ENCODE measurements at places on chromosomes 7 and 10.
A peak's percentile ranks its signal among the peaks of the same experiment; 100 is the strongest.

DNA sequence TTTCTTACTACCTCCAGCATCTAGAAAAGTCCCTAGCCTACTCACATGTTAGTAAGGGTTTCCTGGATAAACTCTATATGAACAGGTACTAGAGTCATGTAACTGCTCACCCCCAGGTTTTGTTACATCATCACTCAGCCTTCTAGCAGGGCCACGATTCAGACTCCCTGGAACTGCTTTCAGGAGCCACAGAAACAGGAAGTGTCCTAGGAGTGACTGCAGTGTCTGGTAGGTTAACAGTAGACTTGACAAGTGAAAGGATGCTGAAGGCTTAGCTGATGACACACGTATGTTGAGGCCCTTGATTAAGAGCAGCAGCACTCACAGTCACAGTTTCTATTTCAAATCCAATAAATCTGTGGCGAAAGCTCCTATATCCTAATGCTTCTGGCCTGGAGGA is 101.2 kb downstream of the DNMBP start:
- DNase-seq: no peak

DNA sequence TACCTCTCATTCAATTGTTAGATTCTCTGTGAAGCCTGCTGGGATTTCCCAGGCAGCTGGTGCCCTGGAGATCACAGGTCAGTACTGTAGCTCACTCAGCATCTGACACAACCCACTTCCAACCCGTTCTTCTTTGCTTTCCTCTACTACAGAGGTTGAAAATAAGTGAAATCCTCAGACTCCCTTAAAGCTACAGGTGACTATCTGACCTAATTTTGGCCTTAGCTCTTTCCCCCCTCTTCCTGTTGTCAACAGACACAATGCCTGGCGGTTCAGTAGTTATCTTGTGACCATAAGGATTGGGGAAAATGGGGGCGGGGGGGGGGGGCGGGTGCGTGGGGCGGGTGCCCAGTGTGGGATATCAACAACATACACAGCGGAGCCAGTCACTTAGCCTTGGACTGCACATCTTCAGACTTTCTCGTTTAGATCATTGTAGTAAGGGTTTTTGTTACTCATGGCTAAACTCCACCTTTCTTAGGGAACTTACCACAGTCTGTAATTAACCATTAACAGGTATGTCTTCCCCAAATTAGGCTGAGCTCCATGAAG is 37.8 kb downstream of the MTPN start:
- no peak for DNase-seq

DNA sequence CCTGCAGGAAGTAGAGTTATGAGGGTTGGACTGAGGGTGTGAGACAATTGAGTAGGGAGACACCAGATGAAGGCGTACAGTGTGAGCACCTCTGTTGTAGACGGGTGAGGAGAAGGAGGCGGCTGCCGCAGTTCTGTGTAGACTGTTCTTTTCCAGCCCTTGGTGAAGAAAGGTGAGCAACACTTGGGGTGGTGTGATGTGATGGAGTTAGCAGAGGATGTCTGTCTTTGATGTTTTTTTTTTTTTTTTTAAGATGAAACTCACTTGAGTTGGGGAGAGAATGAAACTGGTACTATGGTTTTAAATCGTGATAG is 42.8 kb upstream of the RNF216 start:
- no peak for DNase-seq

DNA sequence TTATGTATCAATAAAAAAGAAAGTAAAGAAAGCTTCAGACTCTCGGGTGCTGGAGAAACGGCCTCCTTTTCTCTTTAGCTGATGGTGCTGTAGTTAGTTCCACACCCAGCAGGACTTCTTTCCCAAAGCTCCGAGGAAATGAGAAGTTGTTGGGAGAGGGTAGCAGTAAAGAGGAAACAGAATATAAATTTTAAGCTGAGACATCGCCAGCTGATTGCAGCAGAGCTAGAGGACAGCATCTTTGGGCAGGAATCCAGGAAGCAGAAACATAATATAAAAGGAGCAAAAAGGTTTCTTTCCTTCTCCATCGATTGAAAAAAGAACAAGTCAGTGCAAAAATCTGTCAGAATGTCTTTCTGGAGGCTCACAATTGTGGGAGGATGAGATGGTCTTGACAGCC is 616.9 kb upstream of the FOXK1 start:
- DNase-seq: no peak

DNA sequence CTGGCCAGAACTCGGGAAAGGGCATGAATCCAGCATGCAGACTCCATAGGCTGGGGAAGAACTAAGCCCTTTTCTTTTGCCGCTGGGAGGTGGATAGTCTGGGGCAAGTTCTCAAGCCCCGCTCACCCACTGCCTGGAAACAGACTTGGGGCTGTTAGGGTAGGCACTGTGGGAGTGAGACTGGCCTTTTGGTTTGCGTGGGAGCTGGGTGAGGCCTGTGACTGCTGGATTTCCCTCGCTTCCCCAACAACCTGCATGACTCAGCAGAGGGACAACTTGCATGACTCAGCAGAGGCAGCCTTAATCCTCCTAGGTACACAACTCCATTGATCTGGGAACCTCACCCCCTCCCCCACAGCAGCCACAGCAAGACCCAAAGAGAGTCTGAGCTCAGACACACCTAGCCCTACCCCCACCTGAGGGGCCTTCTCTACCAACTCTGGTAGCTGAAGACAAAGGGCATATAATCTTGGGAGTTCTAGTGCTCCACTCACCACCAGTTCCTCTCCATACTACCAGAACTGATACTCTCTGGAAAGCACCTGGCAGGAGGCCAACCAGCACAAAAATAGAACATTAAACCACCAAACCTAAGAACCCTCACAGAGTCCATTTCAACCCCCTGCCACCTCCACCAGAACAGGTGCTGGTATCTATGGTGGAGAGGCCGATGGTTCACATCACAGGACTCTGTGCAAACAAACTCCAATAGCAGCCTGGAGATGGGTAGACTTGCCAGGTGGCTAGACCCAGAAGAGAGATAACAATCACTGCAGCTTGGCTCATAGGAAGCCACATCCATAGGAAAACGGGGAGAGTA is 81.4 kb upstream of the LAMB4 start:
- DNase-seq: no peak

- DNase-seq: no peak
Observed at GRCh38 chr10:11663763-11664555, 52.5 kb upstream of the USP6NL start.

DNA sequence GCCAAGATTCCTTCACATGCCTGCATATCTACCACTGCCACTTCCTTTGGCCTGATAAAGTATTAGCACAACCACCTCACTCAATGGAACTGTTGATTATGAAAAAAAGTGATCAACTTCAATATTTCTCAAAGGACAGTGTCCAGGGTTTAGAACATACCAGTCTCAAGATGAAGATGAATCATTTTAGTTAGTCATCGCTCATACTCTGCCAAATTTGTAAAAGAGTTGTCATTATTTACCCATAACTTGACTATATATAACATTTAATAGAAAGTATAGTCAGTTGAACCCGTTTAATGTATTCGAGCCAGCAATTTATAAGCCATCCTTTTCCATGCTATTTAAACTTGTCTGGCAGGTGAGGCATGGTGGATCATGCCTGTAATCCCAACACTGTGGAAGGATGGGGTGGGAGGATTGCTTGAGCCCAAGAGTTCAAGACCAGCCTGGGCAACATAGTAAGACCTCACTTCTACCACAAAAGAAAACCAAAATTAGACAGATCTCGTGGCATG is 33.2 kb downstream of the SPAM1 start:
- DNase-seq: no peak

DNA sequence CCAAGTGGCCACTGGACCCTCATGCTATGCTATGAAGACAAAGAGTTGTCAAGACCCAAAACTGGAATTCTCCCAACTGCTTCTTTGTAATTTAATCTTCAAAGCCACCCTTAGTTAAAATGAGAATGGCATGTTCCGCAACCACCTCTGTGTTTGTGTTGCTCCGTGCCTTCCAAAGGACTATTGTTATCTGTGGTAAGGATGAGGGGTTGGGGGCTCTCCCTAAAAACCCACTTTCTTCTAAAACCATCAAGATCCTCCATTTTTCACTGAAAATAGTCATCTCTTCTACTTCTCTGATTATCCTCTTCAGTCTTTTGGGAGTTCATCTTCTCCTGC is 222.1 kb upstream of the AOAH start:
- no peak for DNase-seq

GRCh38 chr10:86073199-86073977 is 293.2 kb downstream of the GRID1 start:
- no peak for DNase-seq

DNA sequence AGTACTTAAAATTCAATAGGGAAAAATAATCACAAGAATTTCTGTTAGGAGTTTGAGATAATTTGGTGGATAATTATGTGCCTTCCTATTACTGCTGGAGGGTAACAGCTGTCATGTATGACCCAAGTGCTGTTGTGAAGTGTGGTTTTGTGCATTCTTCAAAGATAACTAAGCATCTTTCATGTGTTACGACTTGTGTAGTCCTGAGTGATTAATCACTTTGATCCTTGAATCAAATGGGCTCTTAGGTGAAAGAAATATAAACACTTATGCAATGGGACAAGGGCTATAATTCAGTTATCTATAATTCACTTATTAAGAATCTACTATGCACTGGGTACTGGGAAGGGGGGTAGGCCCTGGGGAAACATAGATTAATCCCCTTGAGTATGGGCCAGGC is 89.0 kb downstream of the CH25H start:
- no peak for DNase-seq

DNA sequence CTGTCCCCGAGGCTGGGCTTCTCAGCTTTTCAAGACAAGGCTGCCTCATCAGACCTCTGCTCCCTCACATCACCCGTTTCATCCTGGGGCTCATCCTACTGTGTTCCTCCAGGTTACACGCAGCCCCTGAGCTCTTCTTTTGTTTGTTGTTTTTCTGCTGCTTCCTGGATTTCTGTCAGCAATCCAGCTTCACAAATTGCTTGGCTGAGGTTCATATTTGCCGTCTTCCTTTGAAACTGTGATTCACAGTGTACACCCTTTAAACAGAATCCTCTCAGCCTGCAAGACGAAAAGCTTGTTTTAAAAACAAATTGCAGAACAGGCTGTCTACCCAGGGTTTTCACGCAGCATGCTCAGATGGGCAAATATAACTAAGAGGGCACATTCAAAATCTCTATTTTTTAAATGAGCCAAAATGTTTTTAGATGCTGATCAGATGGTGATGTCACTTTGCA is 39.1 kb upstream of the PARD3 start:
- no peak for DNase-seq

DNA sequence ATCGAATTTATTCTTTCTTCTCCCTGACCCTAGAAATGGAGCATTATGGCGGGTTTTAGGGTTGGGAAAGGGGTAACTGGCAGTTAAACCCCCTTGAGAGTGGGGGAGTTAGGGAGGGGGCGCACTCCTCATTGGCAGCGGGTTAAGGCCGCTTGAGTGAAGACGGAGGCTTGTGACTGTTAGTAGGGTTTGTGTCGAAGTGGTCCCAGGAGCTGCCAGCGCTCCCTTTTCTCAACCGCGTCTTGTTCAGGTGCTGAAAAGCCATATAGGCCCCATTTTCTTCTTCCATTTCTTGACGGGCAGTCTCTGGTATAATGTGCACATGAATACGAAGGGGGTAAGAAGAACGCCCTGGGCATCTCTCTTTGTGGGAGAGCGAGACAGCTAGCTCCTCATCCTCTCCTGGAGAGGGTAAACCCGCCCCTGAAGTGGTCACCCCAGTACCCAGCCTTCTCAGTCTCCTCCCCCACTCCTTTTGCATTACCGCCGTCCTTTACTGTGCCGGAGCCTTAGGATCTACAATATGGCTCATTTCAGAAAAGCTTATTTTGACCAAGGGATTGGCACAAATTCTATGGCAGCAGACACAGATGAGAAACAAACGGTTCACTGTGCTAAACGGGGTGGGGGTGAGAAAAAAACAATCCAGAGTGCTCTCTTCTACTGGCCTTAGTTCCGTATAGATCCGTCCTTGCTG is 836 bp downstream of the KMT2E start:
- peak; percentile 21 for DNase-seq

DNA sequence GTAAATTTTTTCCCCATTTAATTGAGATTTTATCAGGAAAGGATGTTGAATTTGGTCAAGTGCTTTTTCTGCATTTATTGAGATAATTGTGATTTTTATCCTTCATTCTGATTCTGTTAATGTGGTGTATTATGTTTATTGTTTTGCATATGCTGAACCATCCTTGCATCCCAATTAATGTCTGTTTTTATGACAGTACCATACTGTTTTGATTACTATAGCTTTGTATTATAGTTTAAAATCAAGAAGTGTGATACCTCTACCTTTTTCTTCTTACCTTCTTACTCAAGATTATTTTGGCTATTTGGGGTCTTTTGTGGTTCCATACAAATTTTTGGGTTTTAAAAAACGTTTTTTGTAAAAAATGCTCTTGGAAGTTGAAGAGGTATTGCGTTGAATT is 357.2 kb downstream of the REEP3 start:
- DNase-seq: no peak

GRCh38 chr10:71848325-71849275 is 2.5 kb downstream of the PSAP start:
- no peak for DNase-seq

DNA sequence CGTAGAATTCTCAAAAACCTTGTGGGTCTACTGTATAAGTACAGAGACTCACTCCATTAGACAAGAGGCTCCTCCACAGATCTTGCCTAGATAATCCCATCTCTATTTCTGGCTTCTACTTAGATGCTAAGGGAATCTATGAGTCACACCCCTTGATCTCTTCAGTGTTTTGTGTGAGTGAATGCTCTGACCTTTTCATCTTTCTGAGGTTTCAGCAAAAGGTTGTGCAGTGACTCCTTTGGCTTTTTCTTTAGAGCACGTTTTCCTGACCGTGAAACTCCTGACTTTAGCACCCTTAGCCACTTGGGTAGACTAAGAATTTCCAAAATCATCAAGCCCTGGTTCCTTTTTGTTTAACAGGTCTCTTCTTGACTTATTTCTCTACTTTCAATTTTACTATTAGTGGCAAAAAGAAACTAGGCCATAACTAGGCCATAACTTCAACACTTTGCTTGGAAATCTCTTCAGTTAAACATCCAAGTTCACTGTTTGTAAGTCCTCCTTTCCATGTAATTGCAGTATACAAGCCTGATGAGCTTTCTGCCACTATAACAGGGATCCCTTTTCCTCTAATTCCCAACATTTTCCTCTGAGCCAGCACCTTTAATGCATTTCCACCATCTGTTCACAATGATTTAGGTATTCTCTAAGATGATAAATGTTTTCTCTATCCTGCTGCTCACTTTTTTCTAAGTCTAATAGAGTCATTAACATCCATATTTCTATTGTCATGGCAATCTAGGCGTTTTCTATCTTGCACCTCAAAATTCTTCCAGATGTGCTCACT is 19.4 kb downstream of the COPG2 start:
- no peak for DNase-seq

GRCh38 chr7:24609059-24609458 is 35.8 kb downstream of the PALS2 start:
- no peak for DNase-seq

GRCh38 chr10:45514291-45515270 is 140.6 kb downstream of the ALOX5 start:
- no peak for DNase-seq
